Stimulated activated CD4-positive, alpha-beta T cell treated with anti-CD3 and anti-CD28 coated beads, Interleukin-1b, Interleukin-23, amount 100 ng/mL, for 4 hours (primary cell): ENCODE measurements at places on chromosomes 13 and 19.

- DNase-seq = no peak
Observed at GRCh38 chr19:31639306-31639705, 290.1 kb upstream of the TSHZ3 start.

DNA sequence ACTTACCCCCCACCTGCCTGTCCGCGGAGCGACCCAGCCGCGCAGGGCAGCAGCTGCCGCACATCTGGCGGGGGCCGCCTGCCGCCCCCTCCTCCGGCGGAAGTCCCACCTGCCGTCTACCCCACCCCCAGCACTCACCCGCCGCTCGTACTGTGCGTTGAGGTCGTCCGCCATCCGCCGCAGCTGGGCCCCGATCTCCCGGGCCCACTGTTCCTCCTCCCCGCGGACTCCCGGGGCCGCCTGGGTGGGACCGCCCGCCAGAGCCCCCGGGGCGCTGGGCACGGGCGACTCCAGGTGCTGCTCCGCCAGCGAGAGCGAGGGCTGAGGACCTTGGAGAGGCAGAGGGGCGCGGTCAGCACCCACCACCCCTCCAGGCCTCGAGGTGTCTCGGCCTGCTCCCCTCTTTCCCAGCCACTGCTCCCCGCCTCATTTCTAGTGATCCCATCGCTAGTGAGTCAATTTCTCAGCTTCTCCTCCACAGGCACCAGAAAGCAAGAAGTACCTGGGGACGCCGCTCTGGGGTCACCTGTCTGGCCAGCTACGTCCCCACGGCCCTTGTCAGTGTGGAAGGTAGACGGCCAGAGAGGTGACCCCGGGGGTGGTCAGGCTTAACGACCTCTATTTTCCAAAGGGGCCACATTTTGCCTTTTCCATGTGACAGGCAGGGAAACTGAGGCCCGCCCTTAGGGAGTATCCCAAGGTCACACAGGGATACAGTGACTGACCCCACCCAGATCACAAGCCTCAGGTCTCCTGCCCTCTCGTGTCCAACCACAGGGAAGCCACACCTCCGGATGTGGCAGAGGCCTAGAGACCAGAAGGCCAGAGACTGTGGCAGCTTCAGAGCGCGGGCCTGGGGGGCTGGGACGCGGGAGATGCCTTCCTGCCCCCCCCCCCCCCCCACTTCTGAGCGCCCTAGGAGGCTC is 4.3 kb downstream of the BBC3 start:
- no peak for DNase-seq

DNA sequence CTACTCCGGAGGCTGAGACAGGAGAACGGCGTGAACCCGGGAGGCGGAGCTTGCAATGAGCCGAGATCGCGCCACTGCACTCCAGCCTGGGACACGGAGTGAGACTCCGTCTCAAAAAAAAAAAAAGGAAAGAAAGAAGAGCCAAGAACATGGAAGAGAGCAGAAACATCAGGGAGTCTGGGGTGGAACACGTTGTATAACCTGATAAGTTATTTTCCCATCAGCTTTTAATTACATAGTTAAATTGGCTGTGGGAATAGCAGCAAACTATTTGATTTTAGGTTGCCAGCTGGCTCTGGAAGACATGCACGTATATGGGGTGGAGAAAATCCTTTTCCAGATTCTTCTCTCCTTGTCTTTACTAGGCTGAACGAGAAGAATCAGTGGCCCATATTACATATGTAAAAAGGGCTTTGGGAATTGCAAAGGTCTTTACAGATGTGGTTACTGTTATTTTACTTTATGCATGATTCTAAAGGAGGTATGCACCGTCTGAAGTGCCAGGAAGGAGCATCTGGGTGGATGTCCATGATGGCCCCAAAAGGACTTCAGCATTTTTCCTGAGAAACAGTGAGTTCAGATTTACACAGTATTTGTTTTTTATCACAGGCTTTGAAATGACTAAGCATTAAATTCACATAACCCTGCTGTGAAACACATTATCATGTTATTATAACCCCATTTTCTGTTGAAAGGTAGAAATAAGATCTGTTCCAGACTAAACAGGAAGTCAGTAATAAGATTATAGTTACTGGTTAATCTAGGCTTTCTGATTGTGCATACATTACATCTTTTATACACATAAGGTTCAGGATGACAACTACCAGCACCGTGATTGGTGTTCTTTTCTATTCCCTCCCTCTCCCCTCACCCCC is 4.6 kb upstream of the NAA16 start:
- DNase-seq = no peak

- no peak for DNase-seq
Observed at GRCh38 chr19:2056837-2057192, 5.8 kb upstream of the MKNK2 start.

- DNase-seq = no peak
Observed at GRCh38 chr19:10142701-10143375, 23.1 kb upstream of the EIF3G start.

DNA sequence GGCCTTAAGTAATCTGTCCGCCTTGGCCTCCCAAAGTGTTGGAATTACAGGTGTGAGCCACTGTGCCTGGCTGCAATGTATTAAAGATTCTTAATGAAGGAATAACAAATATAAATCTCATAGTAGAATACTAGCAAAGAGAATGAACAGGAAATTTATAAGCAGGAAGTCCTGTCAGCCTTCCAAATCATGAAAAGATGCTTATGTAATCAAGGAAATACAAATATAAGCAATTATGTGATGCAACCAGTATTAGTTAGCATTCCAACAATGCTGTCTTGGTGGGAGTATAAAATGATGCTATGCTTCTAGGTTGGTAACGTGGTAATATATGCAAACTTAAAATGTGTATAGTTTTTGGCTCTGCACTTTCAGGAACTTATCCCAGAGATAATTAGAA is 133.8 kb downstream of the PDS5B start:
- DNase-seq = no peak

- no peak for DNase-seq
Observed at GRCh38 chr13:25717666-25718197, 334.1 kb downstream of the SHISA2 start.

DNA sequence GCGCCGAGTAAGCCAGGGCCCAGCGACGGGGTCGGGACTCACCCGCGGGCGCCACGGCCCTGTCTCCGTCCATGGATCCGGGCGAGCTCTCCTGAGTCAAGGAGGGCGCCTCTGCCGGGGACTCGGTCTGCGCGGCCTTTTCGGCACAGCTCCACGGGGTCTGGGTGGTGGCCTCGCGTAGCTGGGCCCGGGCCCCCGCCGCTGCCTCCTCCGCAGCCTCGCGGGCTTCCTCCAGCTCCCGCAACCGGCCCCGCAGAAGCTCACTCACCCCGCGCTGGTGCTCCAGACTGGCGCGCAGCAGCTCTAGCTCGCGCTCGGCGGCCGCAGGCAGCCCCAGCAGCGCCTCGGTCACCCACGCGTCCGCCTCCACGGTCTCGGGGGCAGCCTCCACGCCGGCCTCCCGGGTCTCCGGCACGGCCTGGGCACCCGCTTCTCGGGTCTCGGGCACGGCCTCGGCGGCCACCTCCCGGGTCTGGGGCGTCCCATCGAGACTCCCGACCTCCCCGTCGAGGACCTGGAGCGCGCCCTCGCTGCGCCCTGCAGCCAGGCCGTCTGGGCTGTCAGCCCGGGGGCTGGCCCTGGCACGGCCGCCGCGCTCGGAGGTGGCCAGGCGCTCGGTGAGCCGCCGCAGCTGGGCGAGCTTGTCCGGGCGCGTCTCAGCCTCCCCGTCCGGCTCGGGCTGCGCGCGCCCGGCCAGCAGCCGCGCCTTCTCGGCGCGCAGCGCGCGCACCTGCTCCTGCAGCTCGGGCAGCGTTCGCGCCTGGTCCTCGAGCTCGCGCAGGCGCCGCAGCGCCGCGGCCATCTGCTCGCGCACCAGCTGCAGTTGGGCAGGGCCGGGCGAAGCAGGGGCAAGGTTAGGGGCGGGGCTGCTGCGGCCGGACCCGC is 8.4 kb downstream of the KANK3 start:
- no peak for DNase-seq

GRCh38 chr19:39369200-39369599 is 21.7 kb downstream of the PAF1 start:
- no peak for DNase-seq

- DNase-seq = no peak
Observed at GRCh38 chr19:29268103-29268502, 55.2 kb upstream of the UQCRFS1 start.

DNA sequence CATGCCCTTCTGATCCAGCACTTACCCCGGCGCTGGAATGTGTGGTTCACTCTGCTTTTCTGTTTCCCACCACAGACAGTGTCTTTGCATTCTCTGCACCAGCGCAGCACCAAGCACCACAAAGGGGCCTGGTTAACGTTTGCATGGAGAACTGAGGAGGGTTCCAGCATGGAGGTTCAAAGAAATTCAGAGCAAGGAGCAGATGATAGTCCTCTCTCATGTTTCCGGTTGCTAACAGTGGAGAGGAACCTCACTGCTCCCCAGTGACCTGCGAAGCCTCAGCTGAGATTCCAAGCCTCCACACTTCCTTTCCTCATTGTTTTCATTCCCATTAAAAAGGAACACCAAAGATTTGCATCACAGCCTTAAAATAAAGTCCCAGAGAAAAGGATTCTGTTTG is 99.7 kb downstream of the STARD13 start:
- no peak for DNase-seq
